ENCODE measurements at places on chromosomes 1 and 21.

DNA sequence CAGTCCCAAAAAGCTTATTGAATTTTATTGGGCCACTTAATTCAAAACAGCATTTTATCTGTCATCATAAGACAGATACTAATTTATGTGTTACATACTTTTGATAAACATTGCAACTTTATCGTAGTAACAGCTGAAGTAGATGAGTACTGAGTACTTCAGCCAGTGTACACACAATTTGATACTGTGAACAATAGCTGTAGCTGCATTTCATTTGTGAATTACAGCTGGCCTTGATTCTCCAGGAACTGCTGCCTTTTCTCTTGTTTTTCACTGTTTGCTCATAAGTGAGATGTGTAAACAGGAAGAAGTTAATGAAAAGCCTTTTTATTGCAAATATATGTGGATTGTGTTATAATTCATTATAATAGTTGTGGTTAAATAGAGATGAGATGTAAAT lies 10.2 kb downstream of the UAP1 start:
- DNase-seq: no peak

GRCh38 chr1:214917081-214917635 lies 165.4 kb upstream of the KCNK2 start:
- no peak for DNase-seq

DNA sequence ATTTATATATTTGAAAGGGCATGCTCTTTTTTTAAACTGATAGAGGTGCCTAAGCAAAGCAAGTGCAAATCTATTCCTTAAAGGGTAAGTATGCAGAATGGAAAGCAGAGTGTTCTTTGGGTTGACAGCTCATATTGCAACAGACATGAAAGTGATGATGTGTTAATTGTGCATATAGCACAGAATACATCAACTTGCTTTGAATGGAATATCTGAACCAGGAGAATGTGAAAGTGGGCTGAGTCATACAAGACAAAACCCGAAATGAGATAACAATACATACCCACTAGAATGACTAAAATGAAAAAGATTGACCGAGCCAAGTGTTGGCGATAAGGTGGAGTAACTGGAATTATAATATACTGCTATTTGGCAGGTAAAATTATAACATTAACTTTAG lies 4.3 kb downstream of the CR1 start:
- no peak for DNase-seq

GRCh38 chr1:183645531-183645930 lies 7.6 kb downstream of the APOBEC4 start:
- no peak for DNase-seq

DNA sequence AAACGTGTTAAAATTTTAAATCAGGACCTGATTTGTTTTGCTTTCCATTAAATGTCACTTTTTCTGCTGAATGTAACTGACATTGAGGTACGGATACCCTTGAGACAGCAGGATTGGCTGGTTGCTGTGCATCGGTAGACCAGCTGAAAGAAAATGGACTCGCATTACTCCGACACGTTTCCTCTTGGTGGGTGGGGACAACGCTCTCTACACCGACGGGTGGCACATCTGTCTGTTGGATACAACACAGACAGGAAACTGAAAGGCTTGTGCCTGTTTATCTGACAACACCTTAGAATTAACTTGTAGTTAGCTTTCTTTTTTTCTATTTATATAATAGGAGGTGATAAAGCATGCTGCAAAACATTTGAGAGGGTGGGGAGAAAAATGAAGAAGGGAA lies 19.4 kb downstream of the PRPF38A start:
- DNase-seq: no peak

GRCh38 chr1:19042675-19043578 lies 86.5 kb upstream of the IFFO2 start:
- DNase-seq: no peak

GRCh38 chr1:206445911-206446356 lies 24.3 kb upstream of the IKBKE start:
- DNase-seq: no peak

GRCh38 chr1:110520827-110521226 lies 1.9 kb upstream of the KCNA10 start:
- no peak for DNase-seq

- no peak for DNase-seq
Observed at GRCh38 chr1:4179914-4180735, 280.1 kb upstream of the C1orf174 start.

GRCh38 chr1:152654110-152654509 lies 9.1 kb upstream of the LCE2D start:
- peak; percentile 37 for DNase-seq

DNA sequence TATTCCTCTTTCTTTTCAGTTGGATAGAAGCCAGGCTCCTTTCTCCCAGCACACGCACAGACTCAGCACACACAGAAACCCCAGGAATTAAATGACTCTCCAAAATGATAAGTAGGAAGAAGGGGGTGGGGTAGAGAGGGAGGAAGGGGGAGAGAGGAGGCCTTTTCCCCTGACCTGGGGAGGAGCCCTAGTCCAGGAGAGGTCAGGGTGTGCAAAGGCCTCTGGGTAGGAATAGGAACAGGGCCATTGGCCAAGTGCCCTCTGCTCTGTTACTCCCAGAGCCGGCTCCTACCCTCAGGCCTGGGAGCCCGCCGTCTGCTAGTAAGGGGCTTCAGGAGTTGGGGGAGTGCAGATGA lies 35.6 kb upstream of the PUM1 start:
- DNase-seq: peak; percentile 83

DNA sequence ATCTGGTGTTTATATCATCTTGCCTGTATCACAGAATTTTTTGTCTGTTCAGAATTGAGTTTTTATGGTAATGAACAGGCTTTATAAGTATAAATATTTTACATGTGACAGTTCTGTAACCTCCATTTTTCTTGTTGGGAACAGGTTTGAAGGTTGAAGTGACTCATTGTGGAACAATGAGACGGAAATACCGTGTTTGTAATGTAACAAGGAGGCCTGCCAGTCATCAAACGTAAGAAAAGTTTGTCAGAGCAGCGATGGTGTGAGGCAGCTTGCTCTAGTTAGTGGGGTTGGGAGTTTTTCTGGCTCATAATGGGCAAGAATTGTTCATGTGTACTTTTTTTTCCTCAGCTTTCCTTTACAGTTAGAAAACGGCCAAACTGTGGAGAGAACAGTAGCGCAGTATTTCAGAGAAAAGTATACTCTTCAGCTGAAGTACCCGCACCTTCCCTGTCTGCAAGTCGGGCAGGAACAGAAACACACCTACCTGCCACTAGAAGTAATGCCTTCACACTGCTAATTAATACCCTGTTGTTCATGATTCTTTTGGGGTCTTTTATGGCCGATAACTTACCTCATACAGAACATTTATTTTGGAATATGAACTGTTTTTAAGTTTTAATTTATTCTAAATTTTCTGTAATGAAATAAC lies 75.2 kb upstream of the TEKT2 start:
- peak; percentile 70 for DNase-seq

DNA sequence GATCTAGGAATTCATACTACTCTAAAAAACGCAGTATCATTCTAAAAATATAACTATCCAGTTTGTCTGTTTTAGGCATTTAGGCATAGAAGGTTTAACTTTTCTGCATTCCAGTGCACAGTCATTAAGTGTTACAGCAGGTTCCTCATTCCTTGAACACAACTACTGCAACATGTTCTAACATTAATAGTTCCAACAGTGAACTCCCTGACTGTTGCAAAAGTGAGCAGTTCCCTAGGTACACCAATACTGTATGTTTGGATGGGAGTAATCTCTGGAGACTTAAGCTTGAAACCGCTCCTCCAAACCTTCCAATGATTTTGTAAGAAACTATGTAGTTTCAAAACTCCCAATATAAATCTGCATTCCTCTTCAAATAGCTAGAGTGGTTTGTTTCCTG lies 46.2 kb downstream of the UCHL5 start:
- DNase-seq: peak; percentile 86

GRCh38 chr1:204180133-204180532 lies 14.0 kb upstream of the REN start:
- DNase-seq: no peak

DNA sequence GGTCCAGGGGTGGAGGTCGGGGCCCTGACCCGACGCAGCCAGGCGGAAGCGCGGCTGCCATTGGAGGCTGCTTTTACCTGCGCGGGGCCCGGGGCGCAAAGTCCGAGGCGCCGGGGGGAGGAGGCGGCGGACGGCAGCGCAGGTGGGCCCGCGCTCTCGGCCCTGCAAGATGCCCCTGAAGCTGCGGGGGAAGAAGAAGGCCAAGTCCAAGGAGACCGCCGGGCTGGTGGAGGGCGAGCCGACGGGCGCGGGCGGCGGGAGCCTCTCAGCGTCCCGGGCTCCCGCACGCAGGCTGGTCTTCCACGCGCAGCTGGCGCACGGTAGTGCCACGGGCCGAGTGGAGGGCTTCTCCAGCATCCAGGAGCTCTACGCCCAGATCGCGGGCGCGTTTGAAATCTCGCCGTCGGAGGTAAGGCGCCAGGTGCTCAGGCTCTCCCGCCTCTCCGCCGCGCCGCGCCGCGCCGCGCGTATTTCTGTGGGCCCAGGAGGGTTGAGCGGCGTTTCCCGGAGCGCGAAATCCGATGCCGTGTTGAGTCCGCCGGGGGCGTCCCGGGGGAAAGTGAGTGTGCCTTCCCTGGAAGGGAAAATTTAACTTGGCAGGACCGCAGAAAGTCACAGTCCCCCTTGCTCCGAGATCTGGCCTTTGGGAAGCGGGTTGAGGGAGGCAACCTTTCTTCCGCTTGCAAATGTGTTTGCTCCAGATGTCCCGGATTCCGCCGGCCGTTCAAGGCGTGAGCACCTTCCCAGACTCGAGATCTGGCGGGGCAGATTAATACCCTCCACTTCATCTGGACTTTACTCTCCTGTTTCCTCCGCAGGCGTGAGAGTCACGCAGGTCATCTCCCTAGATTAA lies at the start of gene GIPC2:
TSS of gene GIPC2 (plus strand) at position 41 of the 853 bp plus-strand sequence. CDS start at position 170, 129 bp downstream.
- peak; percentile 36 for DNase-seq

GRCh38 chr1:26970810-26971209 lies 10.5 kb upstream of the KDF1 start:
- no peak for DNase-seq

DNA sequence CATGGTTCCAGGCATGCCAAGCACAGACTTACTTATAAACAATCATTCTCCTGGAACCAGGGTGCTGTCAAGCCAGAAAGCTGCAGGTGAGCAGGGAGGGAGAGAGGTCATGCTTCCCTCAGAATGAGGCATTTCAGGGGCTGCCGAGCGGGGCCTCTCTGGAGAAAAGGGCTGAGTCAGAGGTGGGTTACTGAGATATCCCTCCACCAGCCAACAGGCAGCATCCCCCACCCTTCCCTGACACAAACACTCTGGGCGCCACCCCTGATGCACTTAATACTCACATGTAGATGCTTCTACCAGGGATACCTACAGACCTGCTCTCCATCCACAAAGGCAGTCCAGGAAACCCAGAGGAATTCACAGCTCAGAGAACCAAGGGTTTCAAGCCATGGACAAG lies 13.1 kb downstream of the STK40 start:
- DNase-seq: peak; percentile 28

DNA sequence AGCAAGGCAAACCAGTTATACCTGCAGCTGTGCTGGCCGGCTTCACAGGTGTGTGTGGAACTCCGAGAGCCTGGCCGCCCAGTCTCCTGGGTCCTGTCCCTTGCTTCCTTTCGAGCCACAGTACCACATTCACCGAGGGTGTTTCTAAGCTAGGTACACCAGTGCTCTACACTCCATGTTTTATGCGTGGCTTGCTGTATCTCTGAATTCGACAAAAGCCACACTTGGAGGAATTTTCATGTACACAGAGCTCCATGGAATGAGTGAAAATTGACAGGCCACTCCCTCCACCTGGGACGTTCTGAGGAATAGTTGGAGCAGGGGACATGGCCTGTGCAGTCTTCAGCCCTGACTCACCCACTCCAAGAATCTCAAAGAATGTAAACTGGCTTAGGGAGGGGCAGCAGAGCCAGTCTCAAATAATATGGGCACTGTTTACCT lies 14.0 kb downstream of the ETS2 start:
- peak; percentile 81 for DNase-seq

GRCh38 chr1:245788269-245788668 lies 633.5 kb downstream of the KIF26B start:
- peak; percentile 97 for DNase-seq

DNA sequence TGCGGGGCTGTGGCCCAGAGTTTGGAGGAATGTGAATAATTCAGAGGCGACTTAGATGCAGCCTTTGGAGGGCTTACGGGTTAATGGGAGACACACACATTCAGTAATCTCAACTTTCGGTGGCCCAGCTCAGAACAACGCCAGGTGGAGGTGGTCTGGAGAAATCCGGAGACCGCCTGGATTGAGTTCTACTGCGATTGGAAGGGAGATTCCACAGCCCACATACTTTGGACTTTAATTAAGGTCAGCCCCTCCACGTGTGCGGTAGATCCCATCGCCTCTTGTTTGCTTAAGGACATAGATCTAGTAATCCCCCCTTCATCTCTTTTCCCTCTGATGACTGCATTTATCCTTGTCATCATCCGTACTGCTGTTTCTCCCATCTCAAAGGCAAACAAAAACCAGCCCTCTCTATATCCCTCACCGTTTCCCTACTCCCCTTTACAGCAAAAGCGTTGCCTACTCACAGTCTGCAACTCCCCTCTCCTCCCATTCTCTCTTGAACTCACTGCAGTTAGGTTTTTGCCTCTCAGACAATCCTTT lies 720 bp upstream of the BSDC1 start:
- no peak for DNase-seq

DNA sequence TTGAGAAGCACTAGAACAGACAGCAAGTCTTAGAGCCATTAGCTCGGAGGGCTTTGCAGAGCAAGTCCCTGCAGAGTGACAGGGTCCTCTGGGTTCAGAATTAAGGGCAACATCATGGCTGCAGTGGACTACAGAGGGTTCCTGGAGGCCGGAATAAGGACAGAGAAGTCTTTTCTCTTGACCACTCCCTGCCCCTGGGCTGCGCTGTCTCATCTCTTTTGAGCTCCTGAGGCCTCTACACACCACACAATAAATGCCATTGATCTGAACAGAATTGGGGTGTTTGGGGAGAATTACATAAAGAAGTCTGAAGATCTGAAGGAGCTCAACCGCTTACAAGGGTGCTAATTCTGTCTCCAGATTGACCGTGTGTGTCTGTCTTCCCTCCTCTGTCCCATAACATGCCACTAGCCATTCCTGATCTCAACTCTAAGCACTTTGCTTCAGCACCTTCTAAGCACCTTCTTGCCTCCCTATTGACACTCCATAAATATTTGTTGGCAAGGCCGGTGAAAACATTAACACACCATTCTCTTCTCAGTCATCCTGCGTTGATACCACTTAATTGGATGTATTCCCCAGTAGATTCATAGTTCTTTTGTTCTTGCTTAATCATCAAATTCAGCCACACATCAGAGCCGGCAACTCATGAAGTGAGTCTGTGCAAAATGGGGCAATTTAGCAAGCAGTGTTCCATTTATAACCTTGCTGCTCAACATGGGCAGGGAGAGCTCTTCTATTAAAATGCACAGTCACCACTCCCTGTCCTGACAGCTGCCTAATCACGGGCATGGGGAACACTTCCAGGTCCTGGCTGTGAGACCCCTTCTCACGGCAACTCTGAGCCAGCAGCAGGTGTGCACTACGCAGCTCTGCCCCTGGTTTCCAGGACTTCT lies 49.7 kb downstream of the NMNAT2 start:
- DNase-seq: no peak
